ENCODE measurements at places on chromosomes 6 and 20.

DNA sequence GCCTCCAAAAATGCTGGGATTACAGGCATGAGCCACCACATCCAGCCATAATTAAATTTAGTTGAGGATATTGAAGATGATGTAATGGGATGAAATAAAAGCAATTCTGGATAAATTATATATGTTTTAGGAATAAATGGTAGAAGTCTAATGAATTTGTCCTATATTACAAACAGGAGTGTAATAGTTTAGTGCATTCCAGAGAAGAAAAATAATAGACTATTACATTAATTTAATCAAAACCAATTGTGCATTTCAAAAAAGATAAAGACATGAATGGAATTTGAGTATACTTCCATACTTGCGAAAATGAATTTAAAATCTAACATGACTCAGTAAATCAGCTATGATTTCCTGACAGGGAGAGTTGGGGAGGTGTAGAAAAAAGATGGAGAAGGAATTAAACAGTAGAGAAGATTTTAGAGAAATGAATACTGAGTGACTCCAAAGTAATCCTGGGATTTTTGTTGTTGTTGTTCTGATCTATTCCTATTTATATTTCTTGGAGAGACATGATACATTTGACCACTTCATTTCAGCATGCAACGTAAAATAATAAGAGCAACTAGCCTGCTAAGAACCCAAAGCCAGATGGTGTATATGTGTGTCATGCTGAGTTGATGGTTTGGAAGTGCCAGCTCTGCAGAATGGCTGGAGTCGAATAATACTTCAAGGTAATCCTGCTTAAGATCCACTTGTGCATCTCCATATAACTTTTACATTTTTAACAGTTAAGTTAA lies 67.4 kb downstream of the AIG1 start:
- no peak for DNase-seq

GRCh38 chr6:39889229-39889628 lies 45.0 kb downstream of the MOCS1 start:
- no peak for DNase-seq

DNA sequence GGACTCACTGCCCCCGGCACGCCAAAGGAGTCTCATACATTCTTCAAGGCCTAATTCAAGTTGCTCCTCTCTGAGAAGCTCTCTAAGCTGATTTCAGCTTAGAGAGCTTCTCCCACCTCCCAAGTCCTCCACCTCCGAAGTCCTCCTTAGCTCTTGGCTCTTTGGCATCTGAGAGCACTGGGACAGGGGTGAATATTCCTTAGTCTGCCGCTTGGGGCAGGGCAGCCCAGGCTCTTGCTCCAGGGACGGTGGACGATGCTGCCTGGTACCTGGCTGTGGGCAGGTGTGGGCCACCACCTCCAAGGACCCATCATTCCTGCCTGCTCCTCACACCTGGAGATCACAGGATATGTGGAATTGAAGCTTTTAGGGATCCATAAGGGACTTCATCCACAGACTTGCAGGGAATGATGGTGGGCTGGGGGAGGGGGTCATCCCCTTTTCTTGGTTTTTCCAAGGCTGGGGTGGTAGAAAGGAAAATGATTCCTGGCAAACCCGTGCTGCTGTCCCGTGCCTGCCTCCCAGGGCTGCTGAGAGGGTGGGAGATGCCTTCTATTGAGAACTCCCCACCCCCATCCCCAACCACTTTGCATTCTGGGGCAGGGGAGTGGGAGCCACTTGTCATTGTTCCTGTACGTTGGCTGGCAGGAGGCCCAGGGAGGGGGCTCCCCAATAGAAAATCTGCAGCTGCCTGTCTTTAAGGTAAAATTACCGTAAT lies 57.4 kb downstream of the ARHGAP40 start:
- DNase-seq = peak; percentile 27

- no peak for DNase-seq
Measured at GRCh38 chr6:29647927-29648642, 8.8 kb upstream of the MOG start.

DNA sequence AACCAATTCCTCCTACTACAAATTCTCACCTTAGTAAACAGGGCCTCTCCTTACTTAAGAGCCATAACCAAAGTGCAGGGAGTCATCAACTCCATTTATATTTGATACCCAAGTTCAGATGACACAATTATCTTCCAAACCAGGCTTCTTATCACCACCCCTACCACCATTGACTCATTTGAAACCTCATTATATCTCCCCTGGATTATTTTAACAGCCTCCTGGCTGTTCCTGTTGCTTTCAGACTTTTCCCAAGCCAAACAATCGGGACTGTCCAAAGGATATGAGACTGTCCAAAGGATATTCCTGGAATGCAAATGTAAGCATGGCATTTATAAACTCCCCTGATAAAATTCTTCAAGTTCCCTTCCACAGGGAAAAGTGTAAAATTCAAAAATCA lies 394.3 kb downstream of the MAFB start:
- no peak for DNase-seq

DNA sequence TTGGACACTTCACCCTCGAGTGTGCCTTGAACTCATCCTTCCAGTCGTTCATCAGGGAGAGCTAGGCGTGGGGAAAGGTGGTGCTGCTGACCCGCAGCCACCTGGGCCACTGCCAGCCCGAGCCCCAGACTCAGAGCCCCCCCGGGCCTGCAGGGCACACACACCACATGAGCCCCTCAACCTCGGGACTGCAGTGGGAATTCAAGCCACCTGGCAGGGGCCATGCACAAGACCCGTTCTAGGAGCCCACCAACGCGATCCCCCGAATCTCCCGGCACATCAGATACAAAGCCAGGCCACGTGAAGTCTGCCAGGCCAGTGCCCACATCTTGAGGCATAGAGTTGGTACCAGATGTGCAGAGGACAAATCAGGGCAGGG lies 2.8 kb downstream of the ZNF512B start:
- DNase-seq = no peak

DNA sequence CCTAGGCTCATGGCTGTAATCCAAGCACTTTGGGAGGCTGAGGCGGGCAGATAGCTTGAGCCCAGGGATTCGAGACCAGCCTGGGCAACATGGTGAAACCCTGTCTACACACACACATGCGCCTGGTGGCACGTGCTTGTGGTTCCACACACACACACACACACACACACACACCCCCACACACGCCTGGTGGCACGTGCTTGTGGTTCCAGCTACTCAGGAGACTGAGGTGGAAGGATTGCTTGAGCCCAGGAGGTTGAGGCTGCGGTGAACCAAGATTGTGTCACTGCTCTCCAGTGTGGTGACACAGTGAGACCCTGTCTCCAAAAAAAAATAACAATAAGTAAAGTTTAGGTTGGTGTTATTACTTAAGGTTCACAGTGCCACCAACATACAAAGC lies 165.8 kb downstream of the ZFAND3 start:
- DNase-seq = no peak

DNA sequence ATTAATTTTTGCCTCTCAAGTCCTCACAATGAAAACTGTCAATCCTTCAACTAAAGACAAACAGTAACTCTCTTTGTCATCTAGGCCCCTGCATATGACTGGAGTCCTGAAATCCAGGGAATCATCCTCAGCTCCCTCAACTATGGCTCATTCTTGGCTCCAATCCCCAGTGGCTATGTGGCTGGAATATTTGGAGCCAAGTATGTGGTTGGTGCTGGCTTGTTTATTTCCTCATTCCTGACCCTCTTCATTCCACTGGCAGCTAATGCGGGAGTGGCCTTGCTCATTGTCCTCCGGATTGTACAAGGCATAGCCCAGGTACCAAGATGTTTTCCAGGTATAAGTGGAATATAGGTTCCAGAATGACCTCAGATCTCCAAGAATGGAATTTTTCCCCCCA lies 15.4 kb downstream of the SLC17A4 start:
- DNase-seq = no peak

- no peak for DNase-seq
Measured at GRCh38 chr6:159249752-159250151, 80.6 kb downstream of the FNDC1 start.

DNA sequence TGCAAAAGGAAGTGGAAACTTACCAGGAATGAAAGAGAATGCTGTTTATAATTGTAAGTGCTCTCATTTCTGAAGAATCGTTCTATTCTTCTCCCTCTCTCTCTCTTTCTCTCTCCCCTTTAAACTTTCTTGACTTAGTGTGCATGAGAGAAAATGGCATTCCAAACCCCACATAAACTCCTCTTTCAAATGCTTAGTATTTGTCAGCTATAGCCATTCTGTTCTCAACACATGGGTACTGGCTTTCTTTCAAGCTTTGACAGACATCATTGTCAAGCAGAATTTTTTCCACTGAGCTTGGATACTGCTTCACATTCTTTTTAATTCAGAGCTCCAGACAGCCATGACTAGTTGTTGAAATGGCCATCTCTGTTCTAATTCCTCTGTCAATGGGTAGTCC lies 51.1 kb upstream of the PREP start:
- DNase-seq = no peak

- DNase-seq = no peak
Measured at GRCh38 chr6:15758631-15759215, 95.9 kb upstream of the DTNBP1 start.

GRCh38 chr6:52611833-52612232 lies 35.0 kb upstream of the TRAM2 start:
- no peak for DNase-seq

GRCh38 chr20:46572153-46572552 lies 21.7 kb upstream of the OCSTAMP start:
- no peak for DNase-seq

DNA sequence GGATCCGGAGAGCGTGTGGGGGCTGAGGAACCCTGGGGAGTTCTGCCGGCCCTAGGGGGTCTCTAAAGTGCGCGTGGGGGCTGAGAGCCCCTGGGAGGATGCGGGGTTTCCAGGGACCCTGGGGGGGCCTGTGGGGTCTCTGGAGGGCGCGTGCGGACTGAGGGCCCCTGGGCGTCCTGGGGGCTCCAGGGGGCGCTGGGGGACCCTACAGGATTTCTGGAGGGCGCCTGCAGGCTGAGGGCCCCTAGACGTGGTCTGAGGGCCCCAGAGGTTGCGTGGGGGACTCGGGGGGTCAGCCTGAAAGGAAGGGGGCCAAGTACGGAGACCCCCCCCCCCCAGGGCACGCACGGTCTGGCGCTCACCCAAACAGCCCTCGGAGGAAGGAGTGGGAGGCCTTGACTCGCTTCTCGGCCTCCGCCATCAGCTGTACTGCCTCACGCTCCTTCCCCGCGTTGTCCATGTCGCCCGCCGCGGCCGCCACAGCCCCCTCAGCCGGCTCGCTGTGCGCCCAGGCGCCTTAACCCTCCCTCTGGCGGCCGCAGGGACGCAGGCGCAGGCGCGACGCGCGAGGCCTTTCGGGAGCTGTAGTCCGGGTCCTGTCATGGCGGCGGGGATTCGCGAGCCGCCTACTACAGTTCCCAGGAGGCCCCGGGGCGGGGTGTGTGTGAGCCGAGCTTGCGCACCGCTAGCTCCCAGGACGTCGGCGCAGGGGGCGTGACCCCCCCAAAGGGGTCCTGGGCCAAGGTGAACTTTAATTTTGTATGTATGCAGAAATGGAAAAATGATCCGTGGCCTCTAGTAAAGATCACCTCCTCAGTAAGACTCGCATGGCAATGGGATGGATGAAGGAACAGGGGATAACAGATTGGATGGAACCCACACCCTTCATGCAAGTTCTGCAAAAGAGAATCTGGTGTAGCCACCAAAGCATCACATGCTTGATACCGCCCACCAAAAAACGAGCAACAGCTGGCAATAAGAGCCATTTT lies at the start of gene NAPB:
TSS of gene NAPB (minus strand) at position 546 of the 989 bp plus-strand sequence. CDS start at position 460, 86 bp downstream.
- peak; percentile 94 for DNase-seq

- no peak for DNase-seq
Measured at GRCh38 chr20:51578145-51578459, 35.6 kb upstream of the NFATC2 start.

DNA sequence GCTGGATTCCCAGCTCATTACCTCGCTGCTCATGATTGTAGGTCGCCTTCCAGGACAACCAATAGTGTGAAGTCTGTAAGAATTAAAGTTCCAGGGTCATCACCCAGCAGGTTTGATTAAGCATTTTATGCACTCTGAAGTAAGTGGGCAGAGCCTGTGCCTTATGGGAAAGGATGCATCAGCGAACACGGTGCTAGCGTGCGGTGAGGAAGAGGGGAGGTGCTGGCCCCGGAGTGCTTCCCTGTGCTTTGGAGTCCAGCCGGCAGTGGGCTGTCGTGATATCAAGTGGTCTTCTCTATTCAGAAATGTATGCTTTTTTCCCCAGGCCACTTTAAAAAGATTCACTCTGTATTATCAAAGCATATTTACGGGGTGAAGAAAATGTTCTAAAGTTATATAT lies 16.0 kb downstream of the DUSP22 start:
- no peak for DNase-seq

DNA sequence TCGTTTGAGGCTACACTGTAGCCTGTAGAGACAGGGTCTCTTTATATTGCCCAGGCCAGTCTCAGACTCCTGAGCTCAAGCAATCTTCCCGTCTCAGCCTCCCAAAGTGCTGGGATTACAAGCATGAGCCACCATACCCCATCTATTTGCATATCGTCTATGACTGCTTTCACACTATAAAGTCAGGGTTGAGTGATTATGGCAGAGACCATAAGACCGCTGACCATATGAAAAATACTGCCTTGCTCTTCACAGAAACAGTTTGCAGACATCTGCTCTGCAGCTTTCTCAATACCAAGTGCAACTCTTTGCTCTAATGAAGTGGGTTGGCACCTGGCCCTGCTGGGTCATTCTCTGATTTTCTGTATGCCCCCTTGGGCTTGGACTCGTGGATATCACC lies 79.5 kb upstream of the PAK5 start:
- DNase-seq = no peak

GRCh38 chr20:62638055-62638570 lies 4.2 kb upstream of the SLCO4A1 start:
- DNase-seq = no peak

- DNase-seq = no peak
Measured at GRCh38 chr6:121344539-121344938, 10.3 kb upstream of the TBC1D32 start.

- DNase-seq = peak; percentile 86
Measured at GRCh38 chr20:63635431-63636141, 8.7 kb upstream of the GMEB2 start.

DNA sequence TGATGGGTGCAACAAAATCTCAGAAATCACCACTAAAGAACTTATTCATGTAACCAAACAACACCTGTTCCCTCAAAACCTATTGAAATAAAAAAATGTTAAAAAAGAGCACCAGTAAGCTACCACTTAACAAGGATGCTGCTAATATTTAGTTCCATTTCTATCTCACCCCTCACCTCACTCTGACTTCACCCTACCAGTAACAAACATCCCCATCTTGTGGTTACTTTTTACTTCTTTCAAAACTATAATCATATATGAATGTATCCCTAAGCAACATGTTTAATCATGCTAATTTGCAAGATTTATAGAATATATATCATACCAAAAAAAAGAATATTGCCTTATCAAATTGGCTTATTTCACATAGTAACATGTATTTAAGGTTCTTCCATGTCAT lies 27.4 kb upstream of the SLC24A3 start:
- no peak for DNase-seq

DNA sequence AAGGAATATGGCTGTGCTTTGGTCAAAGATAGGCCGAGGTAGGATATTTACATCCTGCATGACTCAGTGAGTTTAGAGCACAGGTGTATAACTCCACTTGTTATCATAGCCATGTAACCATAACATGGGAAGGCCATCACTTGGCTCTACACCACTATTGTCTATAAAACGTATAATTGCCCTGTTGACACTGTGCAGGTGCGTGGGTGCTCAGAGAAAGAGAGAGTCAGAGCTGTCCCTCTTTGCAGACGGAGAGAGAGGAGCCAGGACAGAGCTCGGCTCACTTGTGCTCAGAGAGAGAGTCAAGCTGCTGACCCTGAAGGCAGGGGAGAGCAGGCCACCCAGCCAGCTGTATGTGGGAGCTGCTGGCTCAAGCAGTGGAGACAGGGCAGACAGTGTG lies 46.0 kb downstream of the OR2B6 start:
- no peak for DNase-seq
